ENCODE measurements at places on chromosomes 1 and 21. TPM values are rescaled to one million over a fixed set of nuclear protein-coding genes. Genes with fewer than 3 reads are reported as not detected.

The SPTA1 gene
- 1.4 TPM for polyA plus RNA-seq

The CA6 gene
- polyA plus RNA-seq: not detected

DNA sequence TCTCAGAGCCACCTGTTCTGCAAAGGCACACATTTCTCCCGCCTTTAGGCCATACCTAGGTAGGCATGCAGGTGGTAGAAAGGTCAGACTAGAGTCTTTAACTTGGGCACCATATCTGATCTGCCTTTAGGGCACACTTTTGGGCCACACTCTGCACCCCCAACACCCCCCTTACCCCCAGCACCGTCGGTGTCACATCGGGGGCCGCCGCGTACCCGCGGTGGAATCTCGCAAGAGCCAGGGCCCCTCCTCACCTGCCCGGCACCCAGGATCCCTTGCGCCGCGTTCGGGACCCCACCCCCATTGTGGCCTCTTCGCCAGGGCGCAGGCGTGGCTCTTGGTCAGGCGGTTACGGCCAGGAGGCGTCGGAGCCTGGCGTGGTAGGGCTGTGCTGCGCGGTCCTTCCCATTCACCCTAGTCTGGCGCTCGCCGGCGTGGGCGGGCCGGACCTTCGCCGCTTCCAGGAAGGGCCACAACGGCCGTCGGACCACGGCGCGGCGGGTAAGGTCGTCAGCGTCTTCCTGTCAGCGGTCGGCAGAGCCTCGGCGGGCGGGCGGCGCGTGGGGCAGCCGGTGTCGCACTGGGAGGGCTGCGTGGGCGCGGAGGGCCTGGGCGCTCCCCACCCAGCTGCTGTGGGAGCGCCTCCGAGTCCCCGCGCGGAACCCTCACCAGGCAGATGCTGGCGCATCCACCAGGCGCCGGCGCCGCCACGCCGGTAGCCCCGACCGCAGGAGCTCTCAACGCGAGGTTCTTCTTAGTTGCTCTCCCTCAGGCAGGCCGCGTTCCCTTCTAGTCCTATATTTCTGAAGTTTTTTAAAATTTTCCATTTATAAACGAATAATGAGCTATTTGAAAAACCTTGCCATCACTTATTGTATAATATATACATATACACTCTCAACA lies at the start of gene DNAH14:
DNAH14 (plus strand) TSS at position 341 of the 903 bp plus-strand sequence. CDS start 23,028 bp downstream, outside the sequence.
- peak; percentile 46 for DNase-seq

DNA sequence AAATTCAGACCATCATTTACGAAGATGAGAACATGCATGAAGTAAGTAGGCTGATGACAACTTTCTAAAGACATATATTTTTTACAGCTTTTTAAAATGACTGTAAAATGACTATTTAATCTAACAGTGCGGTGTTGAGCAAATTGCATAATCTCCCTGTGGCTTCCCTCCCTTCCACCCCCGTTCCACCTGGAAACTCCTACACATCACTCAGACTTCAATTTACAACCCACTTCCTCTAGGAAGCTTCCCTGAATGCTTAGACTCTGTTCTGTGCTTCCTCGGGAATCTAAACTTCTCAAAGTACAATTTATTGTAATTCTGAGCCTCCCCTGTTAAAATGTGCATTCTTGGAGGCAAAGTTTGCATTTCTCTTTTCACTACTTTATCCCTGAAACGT lies 354.9 kb downstream of the DPYD start:
- DNase-seq: no peak

The APH1A gene
- polyA plus RNA-seq: 184 TPM

DNA sequence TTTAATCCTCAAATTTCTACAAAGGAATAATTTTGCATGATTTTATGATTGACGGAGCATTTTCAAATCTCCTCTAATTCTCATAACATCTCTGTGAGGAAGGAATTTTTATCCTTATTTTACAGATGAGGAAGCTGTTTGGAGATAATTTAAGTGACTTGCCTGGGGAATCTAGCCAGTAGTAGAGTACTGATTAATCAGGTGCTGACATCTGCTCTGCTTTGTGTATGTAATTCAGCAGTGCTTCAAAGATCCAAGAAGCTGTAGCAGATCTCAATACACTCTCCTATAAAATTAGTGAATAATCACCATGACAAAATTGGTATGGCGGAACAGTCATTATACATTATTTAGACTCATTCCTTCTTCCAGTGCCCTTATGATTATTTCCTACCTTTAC lies 46.0 kb downstream of the DPH5 start:
- no peak for DNase-seq

- no peak for DNase-seq
Observed at GRCh38 chr1:155113450-155113980, 14.2 kb upstream of the EFNA1 start.

- DNase-seq: peak; percentile 22
Observed at GRCh38 chr1:114510274-114511031, 550 bp downstream of the TRIM33 start.

The CELA3B gene
- polyA plus RNA-seq: not detected

- DNase-seq: no peak
Observed at GRCh38 chr1:22618056-22618455, 18.4 kb upstream of the C1QA start.

The SERINC2 gene
- polyA plus RNA-seq: 51.2 TPM

DNA sequence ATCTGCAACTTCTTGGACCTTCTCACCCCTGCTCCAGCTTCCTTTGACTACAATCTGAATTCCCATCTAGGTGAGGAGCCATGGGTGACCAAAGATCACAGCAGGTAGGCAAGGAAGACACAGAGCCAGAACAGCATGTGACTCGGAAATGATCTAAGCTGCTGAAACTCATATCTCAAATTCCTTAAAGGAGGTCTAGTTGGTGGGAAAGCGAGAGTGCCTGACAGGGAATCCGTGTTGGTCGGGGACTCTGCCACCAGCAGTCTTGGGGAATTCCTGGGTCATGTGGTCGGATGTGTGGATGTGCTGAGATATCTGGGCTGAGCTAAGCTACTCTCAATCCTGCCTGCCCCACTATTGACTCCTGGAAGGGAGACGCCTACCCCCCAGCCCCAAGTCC lies 3.2 kb upstream of the NUAK2 start:
- no peak for DNase-seq

The PIAS3 gene
- polyA plus RNA-seq: 61.3 TPM

DNA sequence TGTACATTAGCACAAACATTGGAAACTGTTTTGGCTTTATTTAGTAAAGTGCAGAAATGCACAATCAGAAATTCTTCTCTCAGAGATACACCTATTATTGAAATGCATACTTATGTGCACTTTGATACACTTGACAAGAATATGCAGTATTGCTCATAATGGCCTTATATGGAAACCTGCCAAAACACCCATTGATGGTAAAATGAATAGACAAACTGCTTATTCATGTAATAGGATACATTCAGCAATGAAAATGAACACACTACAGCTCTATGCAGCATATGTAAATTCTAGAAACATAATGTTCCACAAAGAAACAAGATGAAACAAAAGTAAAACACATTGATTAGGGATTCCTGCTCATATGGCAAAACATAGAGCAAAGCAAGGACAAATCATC lies 223.9 kb downstream of the S1PR1 start:
- no peak for DNase-seq

DNA sequence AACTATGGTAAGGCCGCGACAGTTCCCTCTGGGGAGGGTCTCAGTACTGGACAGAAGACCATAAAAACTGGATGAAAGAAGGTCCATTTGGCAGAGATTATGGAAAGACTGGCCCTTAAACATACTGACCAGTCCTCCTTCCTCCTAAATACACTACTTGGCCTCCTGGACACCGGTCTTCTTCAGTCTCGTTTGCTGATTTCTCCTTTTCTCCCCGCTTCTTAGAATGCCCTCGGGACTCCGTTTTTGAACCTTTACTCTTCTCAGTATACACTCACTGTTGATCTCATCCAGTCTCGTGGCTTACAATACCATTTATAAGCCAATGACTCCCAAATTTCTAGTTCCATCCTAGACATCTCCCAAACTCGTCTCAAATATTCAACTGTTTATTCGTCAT lies 694 bp upstream of the MRPL9 start:
- DNase-seq: no peak

GRCh38 chr1:20829531-20829930 lies 42.4 kb upstream of the HP1BP3 start:
- DNase-seq: no peak

DNA sequence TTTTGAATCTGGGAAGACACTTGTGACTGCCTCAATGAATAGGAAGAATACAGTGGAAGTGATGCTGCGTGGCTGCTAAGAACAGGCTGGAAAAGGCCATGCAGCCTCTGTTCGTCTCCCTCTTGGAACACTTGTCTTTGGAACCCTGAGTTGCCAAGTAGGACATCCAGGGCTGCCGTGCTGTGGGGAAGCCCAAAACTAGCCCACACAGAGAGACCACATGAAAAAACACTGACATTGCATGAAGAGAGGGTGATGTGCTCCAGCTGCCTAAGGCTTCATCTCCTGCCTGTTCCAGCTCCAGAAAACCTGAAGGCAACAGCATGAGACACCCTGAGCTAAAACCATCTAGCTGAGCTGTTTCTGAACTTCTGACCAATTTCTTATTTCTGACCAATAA lies 61.1 kb upstream of the GNG4 start:
- no peak for DNase-seq

DNA sequence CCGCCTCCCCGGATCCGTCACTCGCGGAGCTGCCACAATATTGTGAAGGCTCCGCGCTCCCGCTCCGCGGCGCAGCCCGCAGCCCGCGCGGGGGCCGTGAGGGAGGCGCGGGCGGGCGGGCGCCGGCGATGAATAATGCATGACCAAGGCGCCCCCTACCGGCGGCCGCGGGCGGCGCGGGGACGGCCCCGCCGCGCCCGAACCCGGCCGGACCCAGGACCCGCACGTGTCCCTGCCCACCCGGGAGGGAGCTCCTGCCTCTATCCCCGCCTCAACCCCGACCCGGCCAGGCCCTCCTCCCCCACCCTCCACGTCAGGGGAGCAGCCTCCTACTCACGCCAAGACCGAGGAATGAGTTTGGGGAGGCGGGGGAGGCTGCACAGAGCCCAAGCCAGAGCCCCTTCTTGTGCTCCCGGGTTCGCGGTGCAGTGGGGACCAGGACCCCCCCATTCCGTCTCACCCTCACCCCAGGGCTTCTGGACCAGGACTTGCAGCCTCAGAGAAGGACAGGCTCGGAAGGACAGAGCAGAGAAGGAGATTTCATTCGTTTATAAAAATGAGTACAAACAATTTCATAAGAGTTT lies 70.8 kb upstream of the CASZ1 start:
- no peak for DNase-seq

The KRTAP23-1 gene
- not detected for polyA plus RNA-seq

DNA sequence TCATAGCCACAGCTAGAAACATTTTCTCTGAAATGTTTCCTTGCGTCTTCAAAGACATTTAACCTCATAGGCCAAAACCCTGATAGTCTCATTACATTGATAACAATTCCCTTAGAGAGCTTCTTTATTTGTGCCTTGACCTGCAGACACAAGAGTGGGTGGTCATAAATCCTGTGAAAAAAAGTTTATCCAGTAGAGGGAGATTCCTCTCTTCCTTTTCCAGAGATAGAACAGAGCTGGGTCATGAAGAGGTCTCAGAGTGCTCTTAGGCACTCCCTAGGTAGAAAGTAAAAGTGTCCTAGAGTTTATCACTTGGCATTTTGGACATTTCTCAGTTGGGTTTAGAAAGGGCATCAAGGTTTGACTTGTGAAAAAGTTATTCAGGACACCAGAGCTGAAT lies 426.1 kb downstream of the NUF2 start:
- no peak for DNase-seq

GRCh38 chr1:167182571-167183320 lies 37.9 kb upstream of the POU2F1 start:
- no peak for DNase-seq

DNA sequence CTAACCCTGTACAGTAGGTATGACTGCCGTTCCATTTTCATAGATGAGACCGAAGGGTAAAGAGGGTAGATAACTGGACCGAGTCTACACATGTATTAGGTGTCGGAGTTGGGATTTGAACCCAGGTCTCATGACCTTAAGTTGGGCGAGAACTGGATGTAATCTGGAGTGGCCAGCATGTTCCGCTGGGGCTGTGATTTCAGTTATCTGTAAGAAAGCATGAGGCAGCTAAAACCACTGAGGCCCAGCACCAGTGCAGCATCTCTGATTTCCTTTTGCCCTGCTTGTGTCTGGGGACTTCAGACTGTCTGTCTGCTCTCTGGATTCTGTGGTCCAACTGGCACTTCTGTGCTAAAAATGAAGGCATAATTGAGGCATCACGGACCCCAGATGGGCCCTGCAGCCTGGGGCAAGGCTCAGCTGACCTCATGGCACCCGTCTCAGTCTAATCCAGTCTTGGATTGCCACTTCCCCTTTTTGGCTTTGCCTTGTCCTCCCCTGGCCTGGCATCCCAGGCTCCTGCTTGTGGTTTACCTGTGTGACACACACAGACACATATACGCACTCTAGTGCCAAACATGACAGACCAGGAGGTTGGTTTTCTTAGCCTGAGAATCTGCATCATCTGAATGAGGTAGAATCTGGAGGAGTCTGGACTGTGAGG lies 180.2 kb downstream of the KIF26B start:
- DNase-seq: no peak

The ICOSLG gene
- polyA plus RNA-seq: 7.0 TPM

All from left renal pelvis (tissue), 4 donors.